ENCODE measurements at places on chromosomes 7 and 10.

- DNase-seq: no peak
Observed at GRCh38 chr10:57968328-57969016, 299.2 kb downstream of the IPMK start.

DNA sequence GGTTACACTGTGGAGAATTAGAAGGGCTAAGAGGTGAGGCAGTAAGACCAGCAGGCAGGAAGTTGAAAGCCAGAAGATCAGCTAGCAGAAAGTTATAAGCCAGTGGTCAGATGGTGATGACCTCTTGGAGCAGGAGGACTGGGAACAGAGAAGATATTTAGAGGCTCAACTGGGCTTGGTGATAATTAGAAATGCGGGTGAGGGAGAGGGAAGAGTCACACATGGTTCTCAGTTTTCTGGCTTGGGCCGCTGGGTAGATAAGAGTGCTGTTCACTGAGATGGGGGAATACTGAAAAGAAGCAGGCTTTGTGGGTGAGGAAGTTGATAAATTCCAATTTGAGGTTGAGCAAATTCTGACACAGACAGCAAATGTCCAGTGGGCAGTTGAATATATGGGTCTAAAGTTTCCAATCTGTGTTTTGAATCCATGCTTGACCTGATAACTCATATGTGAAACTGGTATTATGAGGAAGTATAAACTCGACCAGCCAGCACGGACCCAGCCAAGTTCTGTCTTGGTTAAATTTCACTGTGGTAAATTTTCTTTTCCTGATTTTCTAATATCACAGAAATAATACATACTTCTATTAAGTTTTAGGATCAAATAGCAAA is 22.7 kb downstream of the LSMEM1 start:
- DNase-seq: no peak

DNA sequence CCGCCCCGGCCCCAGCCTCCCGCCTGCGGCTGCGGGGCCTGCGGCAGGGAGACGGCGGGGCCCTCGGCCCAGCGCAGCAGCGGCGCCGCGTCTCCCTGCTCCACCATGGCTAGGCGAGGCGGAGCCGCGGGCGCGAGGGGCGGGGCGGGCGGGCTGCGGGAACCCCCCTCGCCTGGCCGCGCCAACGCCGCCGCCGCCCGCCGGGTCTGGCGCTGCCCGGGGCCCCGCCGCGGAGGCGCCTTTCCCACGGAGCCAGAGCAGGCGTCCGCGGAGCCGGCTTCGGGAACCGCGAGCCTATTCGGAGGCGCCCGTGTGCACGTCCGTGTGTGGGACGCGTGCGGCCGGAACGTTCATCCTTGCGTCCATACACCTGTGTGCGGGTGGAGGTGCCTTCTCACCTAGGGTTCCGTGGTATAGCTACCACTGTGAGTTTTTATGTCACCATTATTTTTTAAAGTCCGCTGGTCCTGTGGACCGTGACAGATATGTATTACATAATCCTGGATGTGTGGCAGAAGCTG is at the start of gene DENND11:
TSS of gene DENND11 (minus strand) at position 120 of the 521 bp plus-strand sequence. CDS start at position 107, 13 bp downstream.
- peak; percentile 73 for DNase-seq

GRCh38 chr10:47365431-47366180 is 17.4 kb downstream of the RBP3 start:
- peak; percentile 43 for DNase-seq

DNA sequence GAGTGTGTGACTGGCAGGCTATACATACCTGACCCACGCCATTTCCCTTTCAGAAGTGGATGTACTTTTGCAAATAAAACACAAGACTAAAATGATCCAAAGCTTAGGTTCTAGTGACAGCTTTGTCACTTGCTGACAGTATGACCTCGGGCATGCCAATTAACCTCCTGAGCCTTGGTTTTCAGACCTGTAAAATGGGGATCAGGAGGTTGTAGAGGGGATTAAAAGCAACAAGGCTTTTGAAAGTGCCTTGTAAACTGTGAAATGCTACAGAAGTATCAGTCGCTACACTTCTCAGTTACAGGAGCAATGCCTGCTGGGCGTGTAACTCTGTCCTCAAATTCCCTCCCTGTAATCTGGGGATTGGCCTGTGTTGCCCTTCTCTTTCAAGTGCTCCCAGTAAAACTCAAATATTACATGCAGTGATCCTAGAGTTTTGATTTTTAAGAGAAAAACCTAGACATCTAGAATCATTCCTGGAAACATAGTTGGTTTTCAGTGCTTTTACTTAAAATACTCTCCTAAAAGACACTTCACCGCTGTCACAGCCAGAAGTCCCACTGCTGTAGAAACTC is 8.8 kb upstream of the GRB10 start:
- DNase-seq: no peak

GRCh38 chr10:23436983-23437382 is 1.9 kb upstream of the OTUD1 start:
- DNase-seq: no peak

DNA sequence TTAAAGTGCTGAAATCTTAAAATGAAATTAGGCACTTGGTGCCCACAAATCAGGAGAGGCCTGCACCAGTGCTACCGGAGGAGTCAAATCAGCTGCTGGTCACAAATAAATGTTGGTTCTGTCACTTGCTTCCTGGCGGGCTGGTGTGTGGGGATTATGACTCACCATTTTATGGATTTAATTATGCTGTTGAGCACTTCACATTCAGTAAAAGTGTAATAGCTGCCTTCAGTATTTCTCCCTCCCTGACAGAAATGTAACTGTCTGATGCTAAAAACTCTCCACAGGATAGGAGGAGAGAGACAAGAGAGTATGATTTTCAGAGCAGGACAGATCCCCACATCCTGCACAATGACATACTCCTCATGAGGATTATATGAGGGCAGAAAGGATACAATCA is 186.0 kb downstream of the JAZF1 start:
- no peak for DNase-seq

GRCh38 chr7:21086688-21087087 is 300.0 kb upstream of the SP8 start:
- no peak for DNase-seq

DNA sequence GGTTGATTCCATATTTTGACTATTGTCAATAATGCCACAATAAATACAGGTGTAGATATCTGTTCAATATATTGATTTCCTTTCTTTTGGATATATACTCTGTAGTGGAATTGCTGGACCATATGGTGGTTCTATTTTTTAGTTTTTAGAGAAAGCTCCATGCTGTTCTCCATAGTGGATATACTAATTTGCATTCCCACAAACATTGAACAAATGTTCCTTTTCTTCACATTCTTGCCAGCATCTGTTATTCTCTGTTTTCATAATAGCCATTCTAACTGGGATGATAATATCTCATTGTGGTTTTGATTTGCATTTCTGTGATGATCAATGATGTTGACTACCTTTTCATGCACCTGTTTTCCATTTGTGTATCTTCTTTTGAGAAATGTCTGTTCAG is 973.7 kb downstream of the REEP3 start:
- no peak for DNase-seq

GRCh38 chr7:1463676-1464223 is 4.5 kb upstream of the MICALL2 start:
- DNase-seq: no peak

GRCh38 chr7:82428186-82428961 is 15.2 kb downstream of the CACNA2D1 start:
- no peak for DNase-seq

DNA sequence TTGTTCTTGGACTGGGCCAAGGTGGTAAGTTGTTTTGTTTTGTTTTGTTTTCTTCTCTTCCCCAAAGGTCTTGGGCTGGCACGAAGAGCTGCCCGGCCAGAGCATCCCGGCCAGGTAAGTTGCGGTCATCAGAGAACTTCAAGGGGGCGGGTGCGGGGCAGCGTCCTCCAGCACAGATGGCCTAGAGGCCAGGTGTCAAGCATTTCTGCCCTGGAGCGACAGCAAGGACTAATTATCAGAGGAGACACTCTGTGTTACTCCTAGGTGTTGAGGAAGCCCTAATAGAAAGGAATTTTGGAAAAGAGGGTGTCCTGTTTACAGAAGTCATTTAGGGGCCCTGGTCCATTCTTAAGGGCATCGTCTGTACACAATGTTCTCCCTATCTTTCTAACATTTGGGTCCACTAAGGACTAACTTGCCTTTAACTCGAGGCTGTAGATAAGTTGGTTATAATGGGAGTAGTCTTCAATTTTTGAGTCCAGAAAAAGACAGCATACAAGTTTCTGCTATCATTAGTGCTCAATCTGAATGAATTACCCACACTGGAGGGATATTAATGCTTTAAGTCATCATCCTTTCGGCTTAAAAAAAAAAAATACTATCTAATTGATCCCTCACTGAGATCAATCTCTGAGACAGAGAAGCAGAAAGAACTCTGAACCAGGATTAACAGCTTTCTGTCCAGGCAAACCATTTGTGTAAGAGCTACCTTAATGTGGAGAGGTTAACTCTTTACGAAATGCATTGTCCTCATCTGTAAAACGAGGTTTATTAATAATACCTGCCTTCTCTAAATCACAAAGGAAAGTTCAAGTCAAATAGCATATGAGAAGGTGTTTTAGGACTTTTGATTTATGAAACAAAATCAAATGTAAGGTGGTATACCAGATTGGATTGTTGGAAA is 1.5 kb downstream of the ITGB8 start:
- DNase-seq: no peak

DNA sequence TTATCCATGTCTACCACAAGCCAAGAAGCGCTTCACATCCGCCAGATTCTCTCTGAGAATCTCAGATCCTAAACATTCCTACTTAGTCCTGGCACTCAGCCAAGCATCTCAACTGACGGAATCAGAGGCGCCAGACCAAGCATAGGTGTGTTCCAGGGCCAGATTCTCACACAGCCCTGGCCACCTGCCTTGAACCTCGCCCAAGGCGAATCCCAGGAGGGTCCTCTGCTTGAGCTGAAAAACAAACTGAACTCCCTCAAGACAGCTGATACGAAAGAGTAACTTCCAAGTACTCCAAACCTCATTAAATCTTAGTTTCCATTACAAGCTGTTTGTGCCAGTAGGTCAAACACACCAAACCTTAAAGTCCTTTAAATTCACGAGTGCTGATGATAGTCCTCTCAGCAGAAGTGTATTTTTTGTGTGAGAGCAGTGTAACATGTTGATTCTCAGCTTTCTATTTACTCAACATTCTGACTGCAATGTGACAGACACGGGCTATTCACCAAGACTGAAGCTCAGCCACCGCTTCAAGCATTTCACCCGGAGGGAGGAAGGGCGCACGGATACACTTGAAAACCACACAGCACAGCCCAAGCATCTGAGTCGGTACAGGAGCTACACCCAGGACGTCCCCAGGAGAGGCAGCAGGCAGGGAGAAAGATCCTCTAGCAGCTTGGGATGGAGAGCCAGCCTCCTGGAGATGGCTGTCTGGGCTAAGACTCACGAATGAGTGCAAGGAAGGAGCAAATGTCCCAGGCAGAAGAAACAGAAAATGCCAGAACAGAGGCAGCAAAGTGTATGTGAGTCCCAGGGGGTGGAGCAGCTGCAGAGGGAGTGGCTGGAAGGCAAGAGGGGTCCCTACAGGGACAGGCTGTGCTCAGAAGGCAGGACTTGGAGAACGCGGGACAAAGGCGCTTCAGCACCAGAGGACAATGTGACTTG is 6.0 kb downstream of the PARD3 start:
- no peak for DNase-seq

DNA sequence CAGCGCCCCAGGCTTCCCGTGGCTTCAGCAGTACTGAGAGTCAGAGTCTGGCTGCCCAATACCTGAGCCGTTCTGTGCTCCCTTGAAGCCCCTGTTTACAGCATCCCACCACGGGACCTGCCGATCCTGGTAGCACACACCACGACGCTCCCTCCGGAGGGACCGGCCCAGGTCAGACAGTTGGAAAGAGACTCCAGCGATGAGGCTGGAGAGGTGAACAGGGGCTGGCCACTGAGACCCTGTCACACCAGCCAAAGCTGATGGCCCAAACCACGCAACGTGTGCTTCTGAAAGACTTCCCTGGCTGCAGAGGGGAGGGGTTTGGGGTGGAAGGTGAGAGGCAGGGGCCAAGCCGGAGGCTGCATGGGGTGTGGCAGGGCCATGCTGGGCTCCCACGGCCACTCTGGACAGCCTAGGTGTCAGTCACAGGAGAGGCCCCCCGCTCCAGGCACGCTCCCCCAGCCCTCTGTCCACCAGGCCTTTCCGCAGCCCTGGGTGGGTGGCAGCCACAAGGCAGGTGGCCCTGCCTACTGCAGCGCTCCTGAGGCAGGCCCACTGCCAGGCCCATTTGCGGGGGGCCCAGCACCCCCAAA is 140.2 kb upstream of the CHST15 start:
- no peak for DNase-seq

DNA sequence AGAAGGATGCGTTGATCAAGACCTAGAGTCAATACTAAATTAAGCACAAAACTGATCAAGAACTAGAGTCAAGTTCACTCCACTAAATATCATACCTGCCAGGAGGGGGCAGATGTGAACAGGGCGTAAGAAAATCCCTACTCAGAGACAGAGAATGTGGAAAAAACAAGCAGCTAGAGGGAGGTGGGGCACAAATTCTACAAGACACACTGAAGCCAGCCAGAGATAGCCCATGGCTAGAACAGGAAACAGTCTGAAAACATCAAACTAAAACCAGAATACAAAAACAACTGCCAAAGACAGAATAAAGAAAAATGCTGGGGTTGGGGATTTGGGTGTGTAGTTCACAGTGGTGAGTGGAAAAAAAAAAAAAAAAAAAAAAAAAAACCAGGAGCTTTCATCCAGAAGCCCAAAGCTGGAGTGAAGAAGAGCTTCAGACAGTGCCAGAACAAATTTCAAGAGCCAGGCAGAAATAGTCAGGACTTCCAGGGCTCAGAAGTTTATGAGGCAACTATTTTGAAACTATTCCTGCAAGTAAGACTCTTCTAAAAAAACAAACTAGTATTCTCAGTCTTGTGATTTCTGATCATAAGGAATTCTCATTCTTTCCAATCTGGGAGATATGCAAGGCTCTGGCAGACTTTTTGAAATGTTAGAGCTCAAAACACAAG is 118.3 kb downstream of the CCDC71L start:
- DNase-seq: no peak

DNA sequence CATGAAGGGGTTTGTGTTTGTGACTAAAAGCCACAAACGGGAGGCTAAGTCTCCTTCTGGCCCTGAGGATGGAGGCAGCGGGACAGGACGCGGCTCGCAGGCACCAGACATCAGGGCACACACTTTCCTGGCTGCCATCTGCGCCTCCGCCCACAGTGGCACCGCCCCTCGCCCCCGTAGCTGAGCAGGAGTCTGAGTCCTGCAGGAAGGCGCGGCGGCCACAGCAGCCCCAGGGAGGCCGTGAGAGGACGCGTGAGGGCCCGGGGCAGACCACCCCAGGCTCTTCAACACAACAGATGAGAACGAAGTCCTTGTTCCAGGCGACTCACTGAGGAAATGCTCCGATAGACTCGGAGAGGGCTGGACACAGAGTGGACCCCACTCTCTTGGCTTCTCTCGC is 6.6 kb downstream of the ADGRA1 start:
- DNase-seq: no peak

All from type B pancreatic cell (in vitro differentiated cells).